Upper lobe of left lung (tissue), 6 donors: ENCODE measurements at places on chromosomes 11 and 22. TPM values are rescaled to one million over a fixed set of nuclear protein-coding genes. Genes with fewer than 3 reads are reported as not detected.
A peak's percentile ranks its signal among the peaks of the same experiment; 100 is the strongest.

- no peak overlapping the region for H3K4me3 ChIP-seq
- no peak for DNase-seq
- peaks cover 3% of the 10 kb centered on the region for H3K4me1 ChIP-seq
- H3K36me3 ChIP-seq = no peaks in the 10 kb centered on the region
These were observed 34.3 kb downstream of the TSPAN18 start for GRCh38 chr11:44760917-44761550.

The SRPRA gene
- 108 TPM for total RNA-seq

- H3K27me3 ChIP-seq = no peaks in the 10 kb centered on the region
- no peak overlapping the region for H3K27ac ChIP-seq
- no peaks in the 10 kb centered on the region for H3K4me1 ChIP-seq
- H3K4me3 ChIP-seq = no peak overlapping the region
- DNase-seq = peak; percentile 63
These were observed 43.2 kb downstream of the FLRT1 start for GRCh38 chr11:64078905-64079304.

DNA sequence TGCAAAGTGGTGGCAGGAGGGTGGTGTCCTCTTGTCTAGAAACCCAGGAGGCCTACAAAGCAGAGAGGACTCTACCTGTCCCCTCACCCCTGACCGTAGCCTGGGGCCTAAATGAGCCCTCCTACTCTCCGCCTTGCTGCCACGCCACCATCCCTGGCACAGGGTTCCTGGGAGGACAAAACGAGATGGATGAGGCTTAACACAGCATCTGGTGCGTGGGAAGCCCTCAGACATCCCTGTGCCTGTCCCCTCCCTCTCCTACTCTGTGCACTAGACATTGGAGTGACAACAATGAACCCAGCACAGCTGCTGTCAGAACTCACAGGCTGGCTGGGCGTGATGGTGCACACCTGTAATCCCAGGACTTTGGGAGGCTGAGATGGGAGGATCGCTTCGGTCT, 36.4 kb upstream of the DKK3 start:
- peak overlapping the region; percentile 79 for H3K27ac ChIP-seq
- H3K4me3 ChIP-seq = no peak overlapping the region
- no peaks in the 10 kb centered on the region for H3K27me3 ChIP-seq
- DNase-seq = no peak
- H3K4me1 ChIP-seq = peaks cover 21% of the 10 kb centered on the region
- H3K36me3 ChIP-seq = no peaks in the 10 kb centered on the region

DNA sequence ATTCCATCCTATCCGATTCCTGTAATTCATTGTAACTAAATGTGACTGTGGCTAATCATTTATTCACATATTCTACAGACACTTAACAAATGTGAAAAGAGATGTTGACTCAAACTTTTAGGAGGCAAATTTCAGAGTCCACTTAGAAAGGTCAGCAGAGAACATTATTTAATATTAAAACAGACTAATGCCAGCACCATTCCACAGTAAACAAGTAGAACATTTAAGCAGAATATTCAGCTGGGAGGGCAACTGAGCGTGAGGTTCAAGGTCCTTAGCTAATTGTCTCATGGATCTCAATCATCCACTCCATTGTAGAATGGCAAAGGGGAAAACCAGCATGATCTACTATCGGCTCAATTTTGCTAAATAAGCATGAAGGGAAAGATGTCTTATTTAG, 5.1 kb upstream of the SLC5A12 start:
- H3K36me3 ChIP-seq = no peaks in the 10 kb centered on the region
- H3K27me3 ChIP-seq = no peaks in the 10 kb centered on the region
- no peak for DNase-seq
- no peaks in the 10 kb centered on the region for H3K4me1 ChIP-seq

The UBQLN3 gene
- 0.98 TPM for total RNA-seq

The ZDHHC24 gene
- total RNA-seq = 14.6 TPM

The CARD18 gene
- not detected for total RNA-seq

DNA sequence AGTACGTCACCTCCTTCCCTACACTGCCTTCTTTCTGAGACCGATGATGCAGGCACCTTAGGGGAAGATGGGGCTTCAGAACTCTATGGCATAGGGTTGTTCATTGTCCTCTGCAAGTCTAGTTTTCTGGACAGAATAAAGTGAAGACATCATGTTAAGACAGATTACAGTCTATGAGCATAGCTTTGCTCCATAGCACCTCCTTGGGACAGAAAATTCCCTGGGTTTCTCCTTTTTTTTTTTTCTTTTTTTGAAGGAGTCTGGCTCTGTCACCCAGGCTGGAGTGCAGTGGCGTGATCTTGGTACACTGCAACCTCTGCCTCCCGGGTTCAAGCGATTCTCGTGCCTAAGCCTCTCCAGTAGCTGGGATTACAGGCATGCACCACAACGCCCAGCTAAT, 119.8 kb upstream of the CADM1 start:
- H3K27ac ChIP-seq = no peak overlapping the region
- no peaks in the 10 kb centered on the region for H3K27me3 ChIP-seq
- no peak overlapping the region for H3K4me3 ChIP-seq
- DNase-seq = no peak

DNA sequence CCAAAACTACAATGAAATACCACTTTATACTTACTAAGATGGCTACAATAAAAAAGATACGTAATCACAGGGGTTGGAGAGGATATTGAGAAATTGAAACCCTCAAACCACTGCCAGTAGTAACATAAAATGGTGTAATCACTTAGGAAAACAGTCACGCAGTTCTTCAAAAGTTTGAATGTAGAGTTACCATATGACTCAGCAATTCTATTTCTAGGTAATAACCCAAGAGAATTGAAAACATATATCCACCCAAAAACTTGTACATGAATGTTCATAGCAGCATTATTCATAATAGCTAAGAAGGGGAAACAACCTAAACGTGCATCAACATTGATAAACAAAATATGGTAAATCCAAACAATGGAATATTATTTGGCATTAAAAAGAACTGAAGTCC, 24.4 kb upstream of the PSMA1 start:
- H3K27ac ChIP-seq = peak overlapping the region; percentile 65
- DNase-seq = no peak
- H3K36me3 ChIP-seq = no peaks in the 10 kb centered on the region
- H3K27me3 ChIP-seq = no peaks in the 10 kb centered on the region
- H3K4me1 ChIP-seq = peaks cover 18% of the 10 kb centered on the region
- no peak overlapping the region for H3K4me3 ChIP-seq

GRCh38 chr11:102110761-102111010, 439 bp downstream of the YAP1 start:
- H3K27me3 ChIP-seq = no peaks in the 10 kb centered on the region
- H3K4me3 ChIP-seq = peak overlapping the region; percentile 83
- no peak for DNase-seq
- H3K36me3 ChIP-seq = no peaks in the 10 kb centered on the region
- H3K4me1 ChIP-seq = peaks cover 13% of the 10 kb centered on the region
